ENCODE measurements at places on chromosomes 12 and 14. TPM values are rescaled to one million over a fixed set of nuclear protein-coding genes. Genes with fewer than 3 reads are reported as not detected.

GRCh38 chr12:112096667-112097066 is 11.9 kb downstream of the NAA25 start:
- no peak for DNase-seq

The LALBA gene
- not detected for total RNA-seq

The SLC6A12 gene
- total RNA-seq: 4.2 TPM

The ANKRD33 gene
- total RNA-seq: not detected

The MYH6 gene
- total RNA-seq: 0.46 TPM

The ARID4A gene
- total RNA-seq: 70.7 TPM

- no peak for DNase-seq
Measured at GRCh38 chr14:59313144-59313651, 124.7 kb downstream of the DAAM1 start.

GRCh38 chr12:13142747-13143146 is 39.3 kb upstream of the GSG1 start:
- no peak for DNase-seq

- no peak for DNase-seq
Measured at GRCh38 chr12:65930114-65930828, 106.0 kb downstream of the HMGA2 start.

DNA sequence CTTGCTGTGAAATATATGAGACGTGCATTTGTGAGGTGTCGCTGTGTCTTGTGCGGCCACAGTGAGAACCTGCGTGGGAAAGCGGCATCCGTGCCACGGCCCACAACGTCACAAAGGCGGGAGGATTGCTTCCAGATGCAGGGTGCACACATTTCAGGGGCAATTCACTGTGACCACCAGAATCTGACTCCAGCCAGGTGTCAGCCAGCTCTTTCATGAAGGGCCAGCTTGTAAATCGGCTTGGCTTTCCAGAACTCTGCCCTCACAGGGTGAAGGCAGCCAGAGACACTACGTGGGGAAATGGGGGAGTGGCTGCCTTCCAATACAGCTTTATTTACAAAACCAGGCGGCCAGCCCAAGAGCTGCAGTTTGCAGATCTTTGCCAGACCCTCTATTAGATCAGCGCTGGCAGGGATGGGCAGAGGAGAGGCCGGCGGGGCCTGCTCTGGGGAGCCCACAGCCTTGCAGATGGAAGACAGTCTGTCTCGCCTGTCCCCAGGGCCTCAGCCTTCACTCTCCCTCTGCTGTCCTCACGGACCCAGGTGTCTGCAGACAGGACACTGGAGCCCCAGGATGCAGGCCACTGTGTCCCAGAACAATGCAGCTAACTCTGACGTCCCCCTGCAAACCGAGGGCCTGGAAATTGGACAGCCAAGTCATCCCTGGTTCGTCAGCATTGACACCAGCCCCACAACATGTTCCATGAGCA is 53.5 kb downstream of the ADGRD1 start:
- no peak for DNase-seq

DNA sequence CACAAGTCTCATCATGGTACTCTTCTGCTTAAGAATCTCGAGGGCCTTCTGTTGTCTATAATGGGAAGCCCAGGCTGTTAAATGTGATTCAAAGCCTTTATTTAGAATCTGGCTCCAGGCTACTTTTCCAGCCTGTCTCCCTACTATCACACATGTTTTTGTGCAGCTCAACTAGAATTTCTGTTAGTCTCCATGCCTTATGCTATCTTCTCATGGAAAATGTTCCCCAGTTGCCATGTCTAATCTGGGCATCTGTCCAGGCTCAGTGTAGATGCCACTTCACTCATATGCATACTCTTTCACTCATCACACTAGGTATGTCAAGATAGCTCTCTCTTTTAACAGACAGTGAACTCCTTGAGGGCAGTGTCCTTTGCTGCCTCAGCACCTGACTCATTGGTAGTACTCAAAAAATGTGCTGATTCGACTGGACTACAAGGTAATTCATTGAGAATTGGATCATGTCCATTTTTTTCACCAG is 145.3 kb downstream of the TTLL5 start:
- DNase-seq: no peak

DNA sequence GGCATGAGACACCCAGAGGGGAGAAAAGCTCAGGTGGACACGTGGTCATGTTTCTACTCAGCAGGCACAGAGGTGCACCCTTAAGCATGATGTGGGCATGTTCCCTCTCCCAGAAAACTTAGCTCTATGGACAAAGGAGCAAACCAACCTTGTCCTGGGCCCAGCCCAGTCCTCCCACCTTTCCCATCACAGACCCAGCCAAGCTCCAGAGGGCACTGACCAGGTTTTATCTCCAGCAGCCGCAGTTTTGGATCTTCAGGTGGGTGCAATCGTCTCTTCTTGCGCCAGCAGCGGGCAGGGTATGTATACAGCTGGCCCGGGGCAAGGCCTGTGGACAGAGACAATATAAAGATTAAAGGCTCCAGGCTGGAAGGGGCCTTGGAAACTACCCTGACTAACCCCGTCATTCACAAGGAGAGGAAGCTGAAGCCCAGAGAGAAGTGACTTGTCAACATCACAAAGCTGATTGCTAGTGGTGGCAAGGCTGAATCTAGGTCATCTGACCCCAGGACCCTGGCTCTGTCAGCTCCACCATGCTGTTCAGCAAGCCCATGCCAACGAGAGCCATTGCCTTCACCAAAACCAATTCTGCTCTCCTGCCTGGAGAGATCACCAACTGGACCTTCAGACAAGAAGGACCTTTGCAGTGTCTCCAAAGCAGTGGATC is 140.7 kb downstream of the DPF3 start:
- DNase-seq: no peak

GRCh38 chr12:18895946-18896345 is 158.0 kb downstream of the CAPZA3 start:
- DNase-seq: no peak

The CMKLR1 gene
- not detected for total RNA-seq

GRCh38 chr14:70665448-70666360 is 24.0 kb downstream of the TTC9 start:
- DNase-seq: no peak

DNA sequence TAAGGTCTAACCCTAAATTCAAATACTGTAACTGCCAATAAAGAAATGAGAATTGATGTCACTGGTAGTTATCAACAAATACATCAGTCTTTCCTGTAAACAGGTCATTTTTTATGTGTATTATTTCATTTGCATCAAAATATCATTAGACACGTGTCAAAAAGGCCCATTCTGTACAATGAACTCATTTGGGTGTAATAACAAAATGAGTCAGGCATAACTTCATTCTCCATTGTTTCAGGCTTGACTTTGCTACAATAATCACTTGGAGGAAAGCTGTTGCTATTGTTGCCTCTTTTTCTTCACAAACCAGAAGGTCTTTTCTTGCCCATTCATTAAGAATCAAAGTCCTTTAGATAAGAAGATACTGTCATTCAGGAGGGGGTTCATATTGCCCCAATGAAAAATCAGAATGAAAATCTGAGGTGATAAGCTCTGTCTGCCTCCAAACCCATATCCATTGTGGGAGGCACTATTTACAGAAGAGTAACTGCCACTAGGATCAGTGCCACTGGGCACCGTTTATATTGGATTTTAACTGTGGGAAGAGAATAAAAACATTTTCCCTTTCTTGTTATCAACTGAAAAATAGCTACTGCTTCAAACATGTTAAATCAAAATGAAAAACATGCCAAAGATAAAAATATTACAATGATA is 10.1 kb downstream of the ENTPD5 start:
- DNase-seq: no peak

- DNase-seq: no peak
Measured at GRCh38 chr14:101462726-101463565, 98.3 kb upstream of the DIO3 start.

- DNase-seq: no peak
Measured at GRCh38 chr14:50977863-50978528, 33.7 kb upstream of the PYGL start.

The KRT79 gene
- total RNA-seq: not detected

DNA sequence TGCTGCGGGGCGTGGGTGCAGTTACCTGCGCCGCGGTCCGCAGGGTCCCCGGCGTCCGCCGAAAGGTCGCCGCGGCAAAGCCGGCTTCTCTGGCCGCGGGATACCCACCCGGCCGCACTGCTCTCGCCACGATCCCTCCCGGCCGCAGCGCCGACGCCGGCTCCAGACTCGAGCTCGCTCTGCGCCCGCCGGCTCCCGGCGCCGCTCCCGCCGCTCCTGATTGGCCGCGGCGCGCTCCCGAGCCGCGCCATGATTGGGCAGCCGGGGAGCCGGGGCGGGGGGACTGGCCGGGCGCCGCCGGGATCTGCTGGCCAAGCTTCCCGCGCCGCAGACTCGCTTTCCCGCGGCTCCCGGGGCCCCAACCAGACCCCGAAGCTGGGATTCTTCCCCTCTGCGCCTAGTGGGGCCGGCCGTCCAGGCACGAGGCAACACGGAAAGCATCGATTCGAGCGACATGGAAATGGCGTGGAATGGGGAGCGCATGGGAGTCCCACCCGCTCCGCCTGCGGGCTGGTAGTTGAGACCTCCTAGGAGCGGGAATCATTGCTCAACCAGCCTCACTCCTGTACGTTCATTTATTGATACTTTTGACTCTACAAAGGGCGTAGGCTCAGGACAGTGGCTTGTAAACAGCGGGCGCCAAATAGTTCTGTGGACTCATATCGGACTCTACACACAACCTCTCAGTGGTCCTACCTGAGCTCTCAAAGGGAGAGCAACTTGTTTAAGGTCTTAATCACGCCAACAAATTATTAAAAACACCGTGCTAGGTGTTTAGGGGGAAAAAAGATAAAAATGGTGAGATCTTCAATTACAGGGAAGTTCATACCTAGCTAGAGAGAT is 36.4 kb upstream of the STON2 start:
- DNase-seq: peak; percentile 19

DNA sequence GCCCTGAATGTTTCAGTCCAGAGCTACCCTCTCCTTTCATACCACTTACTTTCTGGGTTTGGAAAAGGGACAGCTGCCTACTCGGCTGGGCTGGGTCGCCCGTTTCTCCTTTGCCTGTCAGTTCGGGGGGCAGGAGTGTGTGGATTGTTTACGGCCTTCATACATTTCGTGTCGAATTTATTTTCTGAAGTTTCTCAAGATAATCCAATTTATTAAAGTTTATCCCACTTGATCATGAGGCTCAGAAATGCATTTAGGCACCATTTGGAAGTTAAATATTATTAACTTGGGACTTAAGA is 608 bp downstream of the ZNF410 start:
- no peak for DNase-seq

Data from naive thymus-derived CD4-positive, alpha-beta T cell (primary cell).